ENCODE measurements at places on chromosomes 6 and 20.

DNA sequence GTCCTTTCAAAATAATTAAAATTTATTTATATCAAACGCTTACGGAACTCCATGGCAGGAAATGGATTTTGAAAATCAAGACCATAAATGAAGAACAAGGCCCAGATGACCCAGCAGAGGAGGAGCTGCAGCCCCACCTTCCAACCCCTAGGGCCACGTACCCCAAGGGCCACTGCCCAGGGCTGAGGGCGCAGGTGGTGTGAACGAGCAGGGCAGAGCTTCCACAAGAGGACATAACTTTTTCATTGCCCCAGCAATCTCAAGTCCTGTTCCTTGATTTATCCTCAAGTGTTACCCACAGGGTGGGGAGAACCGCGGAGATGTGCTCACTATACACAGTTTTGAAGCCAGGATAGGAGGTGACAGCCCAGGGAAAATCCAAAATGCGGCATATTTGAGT, 42.8 kb downstream of the PSMG4 start:
- DNase-seq = no peak

DNA sequence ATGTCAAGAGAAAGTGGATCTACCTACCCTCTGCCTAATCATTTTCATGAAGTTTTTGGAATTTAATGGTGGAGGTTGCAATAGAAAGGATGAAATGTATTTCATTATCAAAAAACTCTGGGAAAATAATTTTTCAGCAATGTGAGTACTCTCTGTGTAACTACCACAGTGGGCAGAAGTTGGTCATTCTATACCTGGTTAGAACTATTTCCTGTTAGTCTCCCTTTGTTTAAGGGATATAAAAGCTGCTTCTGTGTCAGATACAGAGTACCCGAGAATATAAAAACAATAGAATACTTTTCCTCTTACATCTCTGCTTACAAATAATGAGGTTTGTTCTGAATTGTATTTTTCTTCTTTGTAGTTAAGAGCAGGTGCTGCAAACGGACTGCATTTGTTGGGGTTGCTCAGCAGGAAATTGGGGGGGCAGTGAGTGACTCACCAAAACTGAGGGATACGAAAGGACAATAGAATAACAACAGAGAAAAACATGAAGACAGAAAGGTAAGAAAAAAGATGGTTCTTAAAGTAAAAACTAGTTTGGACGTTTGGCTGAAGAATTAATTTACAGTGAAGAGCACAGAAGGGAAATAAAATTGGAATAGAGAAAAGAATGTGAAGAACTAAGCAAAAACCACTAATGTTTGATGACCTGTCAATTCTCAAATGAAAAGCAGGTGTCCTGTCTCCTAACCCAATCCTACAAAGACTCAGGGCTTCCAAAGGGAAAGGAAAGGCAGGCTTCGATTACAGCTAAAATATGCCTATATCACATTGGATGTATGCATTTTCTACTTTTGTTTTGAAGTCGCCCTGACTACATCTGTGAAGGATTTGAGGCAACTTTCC, 703.1 kb downstream of the RFPL4B start:
- DNase-seq = peak; percentile 89

- no peak for DNase-seq
Observed at GRCh38 chr6:88380083-88380482, 213.9 kb upstream of the CNR1 start.

DNA sequence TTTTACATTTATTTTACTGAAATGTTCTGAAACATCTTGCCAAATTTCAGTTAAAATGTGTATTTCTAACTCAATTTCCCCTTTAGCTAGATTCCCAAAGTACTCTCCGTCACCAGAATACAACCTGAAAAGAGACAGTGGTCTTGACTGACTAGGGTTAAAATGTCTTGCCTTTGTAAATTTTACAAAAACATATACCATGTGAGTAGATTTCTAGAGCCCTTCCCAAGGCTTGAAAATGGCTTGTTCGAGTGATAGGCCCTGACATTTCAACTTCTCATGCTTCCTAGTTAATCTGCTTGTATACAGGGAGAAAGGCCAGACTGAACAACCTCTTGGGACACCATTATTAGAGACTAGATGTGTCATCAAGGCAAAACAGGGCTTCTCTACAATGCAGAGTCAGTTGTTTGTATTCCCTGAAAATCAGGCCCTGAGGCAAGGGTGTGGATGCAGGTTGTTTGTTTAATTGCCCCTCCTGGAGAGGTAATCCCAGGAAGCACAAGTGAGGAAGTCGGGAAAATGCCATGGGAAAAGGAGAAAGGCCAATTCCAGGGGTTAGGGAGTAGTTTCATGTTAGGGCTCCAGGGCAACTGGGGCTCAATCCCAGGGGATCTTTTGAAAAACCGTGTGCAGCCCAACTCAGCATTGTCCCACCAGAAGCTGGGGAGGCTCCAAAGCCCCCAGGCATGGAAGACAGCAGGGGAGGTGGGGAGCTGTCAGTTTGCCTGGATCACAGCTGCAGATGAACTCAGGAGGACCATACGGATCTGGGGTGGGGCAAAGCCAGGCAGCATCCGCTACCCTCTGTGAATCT, 11.6 kb upstream of the TFB1M start:
- no peak for DNase-seq

DNA sequence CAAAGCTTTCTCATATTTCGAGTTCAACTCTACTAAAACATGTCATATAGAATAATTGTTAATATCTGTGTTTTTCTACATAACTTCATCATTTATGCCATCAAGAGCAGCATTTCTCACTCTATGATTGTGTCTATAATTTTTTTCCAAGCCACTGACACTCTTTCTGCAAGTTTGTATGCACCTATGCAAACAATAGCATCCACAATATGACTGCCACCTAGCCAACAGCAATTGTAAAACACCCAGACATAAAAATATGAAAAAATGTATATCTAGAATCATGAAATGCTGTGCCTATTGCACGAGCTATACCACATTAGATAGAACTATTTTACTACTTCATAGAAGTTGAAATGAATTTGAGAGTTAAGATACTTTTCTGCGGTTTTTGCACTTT, 286.5 kb upstream of the MARCKS start:
- no peak for DNase-seq

- DNase-seq = no peak
Observed at GRCh38 chr6:123323452-123324329, 313.1 kb downstream of the TRDN start.
